Brain (organoid and tissue), 16 donors: ENCODE measurements at places on chromosomes 6 and 20. TPM values are rescaled to one million over a fixed set of nuclear protein-coding genes. Genes with fewer than 3 reads are reported as not detected.

Gene STK38
- 39.2 TPM for polyA plus RNA-seq

Gene RNF182
- 38.1 TPM for polyA plus RNA-seq

Gene TFAP2C
- polyA plus RNA-seq, result 4.0 TPM

Gene GPR63
- polyA plus RNA-seq, result 0.73 TPM

Gene FAM209A
- polyA plus RNA-seq, result not detected

Gene AHI1
- 9.4 TPM for polyA plus RNA-seq

Gene MAS1
- 0.15 TPM for polyA plus RNA-seq
